Psoas muscle (tissue), 8 donors: ENCODE measurements at places on chromosomes 6 and 20. TPM values are rescaled to one million over a fixed set of nuclear protein-coding genes. Genes with fewer than 3 reads are reported as not detected.

DNA sequence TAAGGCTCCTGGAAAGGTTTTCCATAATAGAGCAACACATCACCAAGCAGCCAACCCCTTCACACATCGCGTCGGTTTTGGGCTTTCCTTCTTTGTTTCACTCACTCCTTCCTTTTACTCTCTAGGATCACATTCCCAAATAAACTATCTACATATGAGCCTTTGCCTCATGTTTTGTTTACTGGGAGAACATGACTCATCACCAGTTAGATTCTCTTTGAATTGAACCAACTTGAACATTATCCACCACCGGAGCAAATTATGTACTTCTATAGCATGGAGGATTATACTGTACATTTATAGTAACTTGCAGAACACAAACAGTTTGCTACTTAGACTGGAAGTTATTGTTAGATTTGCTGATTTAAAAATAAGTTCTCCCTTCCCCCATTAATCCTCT lies 41.0 kb downstream of the SAMD5 start:
- no peak for DNase-seq

Gene KCNB1
- 5.3 TPM for total RNA-seq

Gene ADNP
- total RNA-seq, result 36.8 TPM

Gene FAM217A
- total RNA-seq, result not detected

DNA sequence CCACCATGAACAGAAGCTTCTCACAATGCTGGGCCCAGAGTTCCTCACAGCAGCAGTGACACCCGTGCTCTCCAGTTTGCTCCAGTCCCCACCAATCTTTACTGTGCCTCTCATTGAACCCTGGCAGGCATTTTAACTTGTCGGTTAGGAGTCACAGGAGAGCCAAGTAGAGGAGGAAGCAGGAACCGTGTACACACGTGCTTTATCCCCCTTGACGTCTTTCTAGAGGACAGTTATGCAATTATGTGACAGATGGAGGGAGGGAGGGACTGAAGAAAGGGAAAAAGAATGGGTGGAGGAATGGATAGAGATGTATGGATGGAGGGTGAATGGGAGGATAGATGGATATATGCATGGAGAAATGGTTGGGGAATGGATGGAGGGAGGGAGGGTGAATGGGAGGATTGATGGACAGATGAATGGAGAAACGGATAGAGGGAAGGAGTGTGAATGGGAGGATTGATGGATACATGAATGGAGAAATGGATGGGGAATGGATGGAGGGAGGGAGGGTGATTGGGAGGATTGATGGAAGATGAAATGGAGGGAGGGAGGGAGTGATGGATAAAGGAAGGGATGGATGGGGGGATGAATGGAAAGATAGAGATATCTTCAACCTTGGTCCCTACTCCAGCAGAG lies 26.0 kb downstream of the RBM38 start:
- no peak for DNase-seq

GRCh38 chr6:16635810-16636602 lies 125.3 kb downstream of the ATXN1 start:
- DNase-seq, result no peak

- DNase-seq, result no peak
These were observed 178.4 kb downstream of the MBOAT1 start for GRCh38 chr6:20033697-20034407.
